ENCODE measurements at places on chromosomes 2 and 18. TPM values are rescaled to one million over a fixed set of nuclear protein-coding genes. Genes with fewer than 3 reads are reported as not detected.

GRCh38 chr2:203070701-203071100 is 56.0 kb downstream of the NBEAL1 start:
- no peak for DNase-seq

The CD8B2 gene
- polyA plus RNA-seq: 0.11 TPM

GRCh38 chr18:74446178-74446577 is 10.9 kb downstream of the DIPK1C start:
- DNase-seq: no peak

GRCh38 chr2:206267567-206267966 is 6.9 kb upstream of the ZDBF2 start:
- DNase-seq: no peak

DNA sequence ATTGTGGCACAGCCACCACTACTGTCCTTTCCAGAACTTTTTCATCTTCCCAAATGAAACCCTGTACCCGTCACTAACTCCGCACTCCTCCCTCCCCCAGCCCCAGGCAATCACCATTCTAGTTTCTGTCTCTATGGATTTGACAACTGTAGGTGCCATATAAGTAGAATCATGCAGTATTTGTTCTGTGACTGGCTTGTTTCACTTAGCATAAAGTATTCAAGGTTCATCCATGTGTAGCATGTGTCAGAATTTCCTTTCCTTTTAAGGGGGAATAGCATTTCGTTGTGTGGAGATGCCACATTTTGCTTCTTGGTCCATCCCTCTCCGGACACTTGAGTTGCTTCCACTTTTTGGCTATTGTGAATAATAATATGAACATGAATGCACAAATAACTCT is 842 bp upstream of the CKAP2L start:
- DNase-seq: no peak

Measured in right renal pelvis (tissue), 4 donors.